NCI-H446 (cell line): ENCODE measurements at places on chromosomes 5 and 9.

DNA sequence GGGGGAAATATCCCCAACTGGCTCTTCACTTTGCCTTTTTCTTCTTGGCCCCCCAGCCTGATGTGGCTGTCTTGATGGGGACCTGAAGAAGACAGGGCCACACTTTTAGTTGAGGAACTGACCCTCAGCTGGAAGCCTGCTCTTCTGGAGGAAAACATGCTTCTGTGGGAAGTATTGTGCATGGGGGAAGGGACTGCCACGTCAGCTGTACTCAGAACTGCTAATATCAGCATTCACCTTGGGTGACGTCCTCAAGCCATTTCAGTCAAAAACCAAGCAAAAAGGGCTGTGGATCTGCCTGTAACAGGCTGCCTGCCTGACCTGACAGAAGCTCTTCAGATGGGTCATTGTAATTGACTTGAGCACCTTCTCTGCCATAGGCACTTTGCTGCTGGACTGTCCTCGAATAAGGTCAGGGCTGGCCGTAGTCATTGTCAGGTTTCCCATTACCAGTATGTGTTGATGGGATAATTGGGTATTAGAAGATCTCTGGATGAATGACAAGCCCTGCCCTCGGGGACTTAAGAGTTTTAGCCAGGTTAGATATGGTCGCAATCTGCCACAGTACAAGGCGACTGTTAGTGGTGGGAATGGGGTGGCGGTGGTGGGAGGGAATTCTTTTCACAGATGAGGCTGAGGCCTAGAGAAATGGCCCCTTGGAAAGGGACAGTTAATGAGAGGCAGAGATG is 10.4 kb downstream of the RAI14 start:
- DNase-seq, result no peak

DNA sequence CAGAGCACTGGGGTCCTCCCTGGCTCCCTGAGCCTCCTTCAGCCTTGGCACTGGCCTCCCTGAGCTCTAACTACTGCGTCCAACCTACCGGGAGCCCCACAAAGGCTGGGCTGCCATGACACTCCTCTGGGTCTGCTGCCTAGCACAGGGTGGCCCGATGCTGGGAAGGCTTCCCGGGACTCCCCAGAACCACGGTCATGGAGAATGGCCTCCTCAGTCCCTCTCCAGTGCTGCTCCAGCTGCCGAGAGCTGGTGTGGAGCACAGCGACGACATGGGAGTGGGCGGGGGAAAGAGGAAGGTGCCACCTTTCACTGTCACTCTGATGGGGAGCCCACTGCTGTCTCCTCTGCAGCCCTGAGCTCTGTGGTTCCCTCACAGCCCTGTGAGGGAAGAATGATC is 61.5 kb upstream of the RNF130 start:
- DNase-seq, result no peak

- DNase-seq, result no peak
These were observed 369.2 kb downstream of the PLK2 start for GRCh38 chr5:58090704-58091103.

- DNase-seq, result no peak
These were observed 304.2 kb downstream of the ENC1 start for GRCh38 chr5:74336297-74336696.

- DNase-seq, result peak; percentile 21
These were observed 200.4 kb downstream of the ARRDC3 start for GRCh38 chr5:91182763-91183162.

- DNase-seq, result peak; percentile 92
These were observed 288.9 kb upstream of the MPDZ start for GRCh38 chr9:13568405-13568804.

GRCh38 chr5:147321569-147321968 is 86.7 kb downstream of the STK32A start:
- no peak for DNase-seq

DNA sequence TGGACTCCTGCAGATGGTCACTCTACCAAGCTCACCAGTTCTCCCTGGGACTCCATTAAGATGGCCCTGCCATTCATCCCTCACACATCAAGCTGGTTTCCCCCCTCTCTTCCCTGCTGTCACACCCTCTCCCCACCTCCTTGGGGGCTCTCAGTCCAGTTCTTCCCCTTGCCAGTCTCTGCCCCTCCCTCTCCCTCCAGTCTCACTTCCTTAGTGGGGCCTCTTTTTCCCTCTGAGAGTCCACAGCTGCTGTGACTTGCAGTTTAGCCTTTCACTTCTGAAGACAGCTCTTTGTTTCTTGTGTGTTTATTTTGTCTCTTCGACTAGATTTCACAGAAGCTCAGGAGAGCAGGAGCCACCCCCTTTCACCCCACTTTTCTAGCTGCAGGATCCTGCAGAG is 10.5 kb downstream of the DOCK2 start:
- no peak for DNase-seq

GRCh38 chr9:127989094-127989493 is 8.3 kb upstream of the EEIG1 start:
- DNase-seq, result no peak

DNA sequence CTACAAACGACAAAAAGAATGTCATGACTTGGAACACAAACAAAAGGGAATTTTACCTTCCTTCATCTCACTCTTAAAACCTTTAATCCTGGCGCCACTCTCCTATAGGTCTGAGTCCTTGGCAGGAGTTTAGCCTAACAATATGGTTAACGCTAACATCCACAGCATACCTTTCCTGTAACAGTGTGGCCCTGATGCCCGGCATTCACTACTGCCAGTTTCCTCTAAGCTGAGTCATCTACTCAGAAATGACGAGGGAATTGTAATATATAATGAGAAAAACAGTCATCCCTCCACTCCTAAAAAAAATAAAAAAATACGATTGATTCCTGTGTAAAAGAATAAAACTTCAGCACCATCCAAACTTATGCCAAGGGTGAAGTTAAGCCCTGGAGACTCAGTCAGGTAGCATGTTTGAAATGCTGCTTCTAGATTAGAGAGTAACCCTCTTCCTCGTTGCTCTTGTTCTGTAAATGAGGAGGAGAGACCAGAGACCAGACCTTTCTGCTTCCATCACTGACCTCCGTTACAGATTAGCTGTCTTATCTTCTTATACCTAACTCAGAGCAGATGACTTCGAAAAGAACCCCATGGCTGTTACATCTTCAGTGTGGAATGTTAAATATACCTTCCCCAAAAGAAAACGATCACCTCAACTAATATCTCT is 37.4 kb downstream of the CCDC125 start:
- DNase-seq, result no peak
